ENCODE measurements at places on chromosomes 4 and X. TPM values are rescaled to one million over a fixed set of nuclear protein-coding genes. Genes with fewer than 3 reads are reported as not detected.
A peak's percentile ranks its signal among the peaks of the same experiment; 100 is the strongest.

DNA sequence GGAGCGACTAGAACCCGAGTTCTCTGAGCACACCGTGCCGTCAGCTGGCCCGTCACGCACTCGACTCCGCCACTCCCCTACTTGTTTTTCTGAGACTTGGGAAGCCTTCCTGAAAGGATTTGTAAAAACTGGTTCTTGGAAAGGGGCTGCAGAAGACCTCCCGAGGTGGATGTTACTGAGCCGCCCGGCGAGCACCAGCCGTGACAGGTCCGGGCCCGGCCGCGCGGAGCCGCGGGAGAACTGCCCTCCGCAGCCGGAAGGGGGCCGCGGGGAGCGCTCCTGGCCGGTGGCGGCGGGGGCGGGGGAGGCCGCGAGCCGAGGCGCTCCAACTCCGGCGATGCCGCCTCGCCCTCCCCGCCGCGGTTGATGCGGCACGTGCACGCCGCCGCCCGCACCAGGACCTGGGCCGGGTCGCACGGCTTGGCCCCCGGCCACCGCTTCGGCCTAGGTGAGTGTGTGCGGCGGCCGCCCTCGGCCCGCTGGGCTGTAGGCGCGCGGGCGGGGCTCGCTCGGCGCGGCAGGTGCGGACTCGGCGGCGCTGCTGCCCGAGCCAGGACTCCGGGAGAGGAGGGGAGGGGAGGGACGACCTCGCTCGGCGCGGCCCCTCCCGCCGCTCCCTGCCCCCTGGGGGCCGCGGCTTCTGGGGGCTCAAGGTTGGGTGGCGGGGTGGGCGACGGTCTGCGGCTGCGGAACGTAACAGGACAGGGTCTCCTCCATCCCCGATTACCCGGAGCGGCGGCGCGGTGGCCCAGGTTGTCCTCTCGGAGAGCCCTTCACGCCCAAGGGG lies 1.7 kb downstream of the SPRY1 start:
- peak; percentile 81 for DNase-seq

DNA sequence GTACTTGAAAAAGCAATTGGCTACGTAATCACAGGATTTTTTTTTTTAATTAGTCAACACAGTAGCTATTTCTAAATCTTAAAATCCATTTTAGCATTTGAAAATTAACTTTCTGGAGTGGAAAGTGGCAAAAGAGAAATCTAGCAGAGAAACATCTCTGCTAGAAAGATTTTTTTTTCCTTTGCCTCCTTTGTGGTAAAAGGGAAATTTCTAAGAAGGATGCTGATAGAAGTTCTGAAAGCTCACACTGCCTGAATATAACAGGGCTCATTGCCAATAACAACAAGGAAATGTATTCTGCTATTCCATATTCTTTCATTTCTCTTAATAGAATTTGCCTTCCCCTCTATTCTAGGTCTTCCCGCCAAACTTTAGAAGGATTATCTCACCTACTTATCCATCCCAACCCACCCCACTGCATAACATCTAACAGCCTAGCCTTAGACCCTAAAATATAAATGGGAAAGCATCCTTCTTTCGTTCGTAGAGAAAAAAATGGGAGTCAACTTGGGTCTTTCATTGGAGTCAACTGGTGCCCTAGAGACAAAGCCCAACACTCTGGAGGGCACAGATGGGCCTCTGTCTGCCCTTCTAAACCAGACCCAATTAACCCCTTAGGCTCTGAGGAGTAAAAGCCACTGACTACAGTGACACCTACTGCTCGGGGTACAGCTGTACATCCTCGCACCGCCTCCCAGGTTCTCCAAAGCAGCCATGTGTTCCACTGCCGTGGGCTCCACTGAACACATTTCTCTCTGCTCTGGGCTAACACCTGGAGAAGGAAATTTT lies 103.9 kb downstream of the MAML3 start:
- peak; percentile 22 for DNase-seq

DNA sequence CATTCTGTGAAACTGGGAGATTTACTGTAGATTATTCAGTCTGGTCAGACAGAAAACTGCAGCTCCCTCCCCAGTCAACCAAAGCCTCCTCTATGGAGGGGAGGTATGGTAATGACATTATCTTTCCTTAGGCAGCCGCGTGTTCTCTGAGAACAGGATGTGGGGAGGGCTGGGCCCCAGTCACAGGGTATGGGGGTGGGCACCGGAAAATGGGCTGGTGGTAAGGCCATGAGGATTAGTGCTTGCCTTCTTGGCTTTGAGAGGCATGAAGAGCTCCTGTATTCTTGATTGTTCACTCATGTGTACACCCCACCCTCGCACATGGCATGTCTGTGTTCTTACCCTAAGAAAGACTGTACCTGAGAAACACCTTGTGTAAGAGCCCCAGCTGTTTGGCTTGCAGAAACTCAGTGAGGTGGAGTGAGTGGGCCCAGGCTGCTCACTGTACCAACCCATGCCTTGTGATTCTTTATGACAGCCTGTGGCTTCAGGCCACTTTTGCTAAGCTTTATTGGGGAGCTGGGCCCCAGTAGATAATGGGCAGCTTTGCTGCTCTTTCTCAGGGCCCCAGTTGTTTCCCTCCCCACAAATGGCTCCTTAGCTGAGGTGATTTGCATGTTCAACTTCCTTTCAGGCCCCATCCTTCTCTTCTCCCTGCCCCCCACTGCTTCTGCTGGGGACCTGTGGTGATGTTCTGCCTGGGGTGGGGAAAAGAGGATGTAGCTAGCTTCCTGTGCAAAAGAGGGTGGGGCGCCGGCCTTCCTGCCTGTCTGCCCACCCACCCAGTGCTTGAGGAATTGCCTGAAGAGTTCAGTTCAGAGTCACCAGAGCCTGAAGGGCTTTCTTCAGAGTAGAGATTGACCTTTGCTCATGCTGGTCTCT lies 30.7 kb downstream of the MSN start:
- DNase-seq, result peak; percentile 87

DNA sequence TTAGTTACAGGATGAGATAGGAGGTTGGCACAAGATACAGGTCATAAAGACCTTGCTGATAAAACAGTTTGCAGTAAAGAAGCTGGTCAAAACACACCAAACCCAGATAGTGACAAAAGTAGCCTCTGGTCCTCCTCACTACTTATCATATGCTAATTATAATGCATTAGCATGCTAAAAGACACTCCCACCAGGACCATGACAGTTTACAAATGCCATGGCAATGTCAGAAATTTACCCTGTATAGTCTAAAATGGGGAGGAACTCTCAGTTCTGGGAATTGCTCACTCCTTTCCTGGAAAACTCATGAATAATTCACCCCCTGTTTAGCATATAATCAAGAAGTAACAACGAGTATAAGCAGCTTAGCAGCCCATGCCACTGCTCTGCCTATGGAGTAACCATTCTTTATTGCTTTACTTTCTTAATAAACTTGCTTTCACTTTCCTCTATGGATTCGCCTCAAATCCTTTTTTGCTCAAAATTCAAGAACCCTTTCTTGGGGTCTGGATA lies 1254.4 kb downstream of the PCDH7 start:
- no peak for DNase-seq

GRCh38 chr4:78653655-78654054 lies 102.1 kb downstream of the ANXA3 start:
- DNase-seq, result peak; percentile 38

GRCh38 chr4:99404595-99405287 lies 30.4 kb downstream of the ADH7 start:
- DNase-seq, result no peak

GRCh38 chrX:20412871-20413486 lies 146.3 kb upstream of the RPS6KA3 start:
- DNase-seq, result peak; percentile 4

- DNase-seq, result no peak
These were observed 23.9 kb upstream of the TMEM192 start for GRCh38 chr4:165136529-165136928.

DNA sequence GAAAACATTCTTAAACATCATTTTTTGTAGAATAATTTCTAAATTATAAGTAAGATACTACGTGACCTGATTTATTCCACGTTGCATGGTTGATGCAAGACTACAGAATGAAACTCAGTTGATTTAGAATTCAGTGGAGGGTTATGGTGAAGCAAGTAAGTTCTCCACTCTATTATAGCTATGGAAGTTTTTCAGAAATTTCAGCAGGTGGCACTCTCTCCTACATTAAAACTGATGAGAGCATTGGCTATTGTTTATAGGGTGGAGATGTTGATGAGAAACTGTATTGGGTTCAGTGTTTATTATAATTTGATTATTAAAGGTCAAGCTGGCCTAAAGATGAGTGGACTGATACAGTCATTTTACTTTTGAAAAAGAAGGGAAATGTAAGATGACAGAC lies 88.0 kb downstream of the FNIP2 start:
- DNase-seq, result peak; percentile 48

GRCh38 chr4:25807102-25807728 lies 55.6 kb downstream of the SEL1L3 start:
- no peak for DNase-seq

GRCh38 chr4:105225500-105225899 lies 78.8 kb downstream of the TET2 start:
- DNase-seq, result no peak

DNA sequence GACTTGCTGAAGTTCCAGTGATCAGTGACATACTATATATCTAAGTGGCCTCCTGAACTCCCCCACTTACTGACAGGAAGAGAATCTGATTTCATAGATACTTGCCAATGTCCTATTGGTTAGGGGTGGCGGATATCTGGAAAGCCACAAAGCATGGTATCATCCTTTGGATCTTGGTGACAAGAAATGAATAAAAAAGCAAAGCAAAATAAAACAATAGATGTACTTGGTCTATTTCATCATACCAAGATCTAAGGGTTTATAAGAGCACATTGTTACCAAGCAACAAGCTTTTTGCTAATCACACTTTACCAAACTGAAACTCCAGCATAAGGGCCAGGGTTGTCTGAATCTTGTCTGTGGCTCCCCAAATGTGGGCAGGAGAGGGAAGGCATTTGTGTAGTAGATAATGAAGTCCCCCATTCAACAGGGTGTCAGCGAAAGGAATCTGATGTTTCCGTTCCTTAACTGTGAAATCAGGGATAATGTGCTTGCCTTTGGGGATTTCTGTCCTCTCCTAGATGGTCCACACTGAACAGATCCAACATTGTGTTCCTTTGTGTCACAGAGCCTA lies 125.0 kb upstream of the SMIM10 start:
- no peak for DNase-seq

DNA sequence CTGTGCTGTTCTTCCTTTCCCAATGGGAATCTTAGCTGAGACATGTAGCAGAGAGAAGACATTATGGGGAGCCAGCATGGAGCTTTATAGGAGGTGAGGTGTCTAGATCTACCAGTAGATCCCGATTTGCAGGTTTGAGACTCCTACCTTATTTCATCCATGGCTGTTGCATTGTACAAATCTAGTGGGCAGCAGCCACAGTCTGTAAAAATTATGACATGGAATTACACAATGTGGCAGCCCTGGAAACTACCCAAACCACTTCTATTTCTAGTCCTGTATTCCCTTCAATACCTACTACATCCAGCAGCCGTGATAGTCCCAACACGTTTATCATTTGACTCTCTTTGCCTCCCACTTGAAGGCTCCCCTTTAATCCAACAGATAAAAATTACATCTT lies 8.1 kb downstream of the ATP7A start:
- DNase-seq, result no peak

GRCh38 chr4:157591245-157591644 lies 370.7 kb downstream of the GRIA2 start:
- no peak for DNase-seq

DNA sequence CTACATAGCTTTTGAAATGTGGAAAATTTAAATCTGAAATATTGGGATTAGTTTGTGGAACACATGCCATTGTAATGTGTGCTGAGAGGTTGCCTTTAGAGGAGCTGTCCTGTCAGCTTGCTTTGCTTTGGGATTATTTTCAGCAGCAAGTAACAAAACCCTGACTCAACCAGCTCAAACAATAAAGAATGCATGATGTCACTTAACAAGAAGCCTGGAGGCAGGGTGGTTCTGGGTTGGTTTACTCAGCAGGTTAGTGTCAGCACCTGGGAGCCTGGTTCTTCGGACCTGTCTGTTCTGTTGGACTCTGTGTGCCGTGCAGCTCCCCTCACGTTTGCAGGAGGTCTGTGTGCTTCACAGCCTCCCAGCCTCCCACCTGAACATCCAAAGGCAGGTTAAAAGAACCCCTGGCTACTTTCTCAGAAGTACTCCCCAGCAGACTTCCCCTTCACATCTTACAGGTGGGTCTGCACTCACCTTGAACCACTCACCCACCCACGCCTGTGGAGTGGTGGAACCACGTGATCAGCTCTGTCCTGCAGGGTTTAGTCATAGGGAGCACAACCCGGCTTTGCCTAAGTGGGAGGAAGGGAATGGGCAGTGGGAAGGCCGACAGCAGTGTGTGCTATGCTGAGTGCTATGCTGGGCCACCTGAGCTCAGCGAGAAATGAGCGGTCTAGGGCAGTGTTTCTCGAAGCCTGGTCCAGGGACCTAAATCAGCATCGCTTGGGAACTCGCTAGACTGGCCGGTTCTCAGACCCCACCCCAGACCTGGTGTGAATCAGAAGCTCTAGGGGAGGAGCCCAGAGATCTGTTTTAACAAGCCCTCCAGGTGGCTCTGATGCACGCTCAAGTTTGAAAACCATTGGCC lies 20.4 kb downstream of the TMEM131L start:
- DNase-seq, result no peak

LIMCH1 gene
- total RNA-seq, result not detected

VCX2 gene
- total RNA-seq, result not detected

TMEM271 gene
- total RNA-seq, result not detected

IRS4 gene
- total RNA-seq, result not detected

CRLF2 gene
- total RNA-seq, result 0.80 TPM

MGARP gene
- total RNA-seq, result 0.28 TPM

REPS2 gene
- total RNA-seq, result 3.8 TPM

MAPK10 gene
- total RNA-seq, result 32.0 TPM

BMPR1B gene
- total RNA-seq, result not detected

GNL3L gene
- total RNA-seq, result 71.5 TPM

Data from OCI-LY7 (cell line).